GM04504 (cell line): ENCODE measurements at places on chromosomes 13 and 19.

- no peak for DNase-seq
Observed at GRCh38 chr13:66565279-66565678, 664.9 kb downstream of the PCDH9 start.

DNA sequence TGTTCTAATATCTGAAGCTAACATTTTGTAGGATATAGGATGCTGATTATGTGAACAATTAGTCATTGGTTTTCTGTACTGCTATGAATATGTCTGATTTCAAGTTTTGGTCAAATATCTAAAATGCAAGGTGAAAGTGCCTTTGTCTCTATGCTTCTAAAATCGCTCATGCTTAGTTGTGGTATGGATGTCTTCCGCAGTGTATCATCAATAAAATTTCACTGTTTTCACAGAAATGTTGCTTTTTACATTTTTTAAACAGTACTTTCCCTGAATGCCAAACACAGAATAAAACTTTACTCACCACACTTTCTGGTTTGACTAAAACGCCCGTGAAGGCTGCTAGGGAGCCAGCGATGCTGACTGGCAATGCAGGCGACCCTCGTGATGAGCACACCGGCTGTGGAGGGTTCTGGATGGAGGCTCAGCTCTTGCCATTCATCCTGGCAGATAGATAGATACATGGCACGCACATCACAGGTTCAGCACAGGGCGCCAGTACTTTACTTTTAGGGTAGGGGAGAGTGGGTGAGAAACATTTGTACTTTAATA, 40.1 kb downstream of the SLC7A9 start:
- DNase-seq, result no peak

GRCh38 chr13:30906411-30907051, 460 bp downstream of the MEDAG start:
- no peak for DNase-seq

- no peak for DNase-seq
Observed at GRCh38 chr19:17909003-17909732, 23.6 kb upstream of the CCDC124 start.

- DNase-seq, result peak; percentile 42
Observed at GRCh38 chr19:37902668-37903067, 3.7 kb downstream of the WDR87 start.

- DNase-seq, result no peak
Observed at GRCh38 chr13:79675931-79676660, 195.1 kb downstream of the NDFIP2 start.

GRCh38 chr13:21081926-21082325, 20.5 kb upstream of the LATS2 start:
- DNase-seq, result no peak

DNA sequence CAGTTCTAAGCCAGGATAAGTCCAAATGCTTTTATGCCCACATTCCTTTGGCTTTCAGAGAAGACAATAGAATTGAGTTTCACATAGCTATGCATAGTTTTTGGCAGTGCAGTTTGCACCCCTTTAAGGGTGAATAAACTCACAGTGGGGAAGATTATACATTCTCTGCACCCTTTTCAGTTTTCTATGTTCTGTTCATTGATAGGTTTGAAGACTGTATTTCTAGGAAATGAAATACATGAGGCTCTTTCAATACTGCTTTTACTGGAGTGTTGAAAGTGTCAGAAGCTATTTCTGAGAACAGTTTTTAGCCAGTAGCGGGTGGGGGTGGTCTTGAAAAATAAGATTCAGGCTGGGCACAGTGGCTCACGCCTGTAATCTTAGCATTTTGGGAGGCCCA, 46.2 kb downstream of the IPO5 start:
- no peak for DNase-seq

DNA sequence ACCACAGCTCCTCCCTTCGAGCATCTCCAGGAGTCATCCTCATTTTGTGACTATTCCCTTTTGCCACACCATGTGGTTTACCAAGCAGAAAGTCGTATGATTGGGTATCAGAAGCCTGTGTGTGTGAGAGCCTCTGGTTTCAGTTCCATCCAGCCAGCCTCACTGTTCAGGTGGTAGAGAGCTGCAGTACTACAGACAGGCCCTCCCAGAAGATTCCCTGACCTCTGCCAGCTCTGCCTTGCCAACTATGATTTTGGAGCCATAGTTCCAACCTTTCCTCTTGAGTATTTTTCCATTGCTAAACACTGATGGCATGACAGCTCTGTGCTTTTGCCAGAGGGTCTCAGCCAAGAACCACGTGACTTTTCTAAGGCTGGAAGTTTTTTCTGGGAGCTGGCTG, 82.5 kb downstream of the DHRS12 start:
- no peak for DNase-seq

DNA sequence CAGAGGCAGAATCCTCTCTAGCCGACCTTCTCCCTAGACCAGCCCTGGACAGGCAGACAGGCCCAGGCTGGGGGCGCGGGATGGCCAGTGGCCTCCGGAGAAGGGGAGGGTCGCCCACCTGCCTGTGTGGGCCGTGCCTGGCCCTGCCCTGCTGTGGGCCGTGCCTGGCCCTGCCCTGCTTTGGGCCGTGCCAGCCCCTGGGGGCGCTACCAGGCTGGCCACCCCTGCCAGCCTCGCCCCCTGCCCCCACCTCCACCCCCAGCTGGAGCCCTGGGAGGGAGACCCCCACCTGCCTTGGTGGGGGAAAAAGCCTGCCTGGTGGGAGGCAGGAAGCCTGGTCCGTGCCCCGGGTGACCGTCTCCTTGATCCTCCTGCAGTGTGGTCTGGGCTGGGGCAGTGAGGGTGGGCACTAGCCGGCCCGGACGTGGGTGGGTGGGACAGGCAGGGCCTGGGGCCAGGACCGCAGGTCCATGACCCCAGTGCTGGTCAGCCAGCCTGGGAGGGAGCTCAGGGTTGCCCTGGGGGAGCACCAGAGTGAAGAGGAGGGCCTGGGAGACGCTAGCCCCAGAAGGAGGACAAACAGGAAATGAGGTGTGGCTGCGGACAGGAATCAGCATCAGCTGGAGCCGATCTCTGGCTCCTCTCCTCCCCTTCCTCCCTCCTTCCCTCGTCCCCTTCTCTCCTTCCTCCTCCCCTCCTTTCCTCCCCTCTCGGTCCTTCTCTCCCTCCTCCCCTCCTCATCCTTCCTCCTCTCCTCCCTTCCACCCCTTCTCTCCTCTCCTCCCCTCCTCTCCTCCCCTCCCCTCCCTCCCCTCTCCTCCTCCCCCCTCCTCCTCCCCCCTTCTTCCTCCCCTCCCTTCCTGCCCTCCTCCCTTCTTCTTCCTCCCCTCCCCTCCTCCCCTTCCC, 5.1 kb upstream of the MKNK2 start:
- DNase-seq, result peak; percentile 71

DNA sequence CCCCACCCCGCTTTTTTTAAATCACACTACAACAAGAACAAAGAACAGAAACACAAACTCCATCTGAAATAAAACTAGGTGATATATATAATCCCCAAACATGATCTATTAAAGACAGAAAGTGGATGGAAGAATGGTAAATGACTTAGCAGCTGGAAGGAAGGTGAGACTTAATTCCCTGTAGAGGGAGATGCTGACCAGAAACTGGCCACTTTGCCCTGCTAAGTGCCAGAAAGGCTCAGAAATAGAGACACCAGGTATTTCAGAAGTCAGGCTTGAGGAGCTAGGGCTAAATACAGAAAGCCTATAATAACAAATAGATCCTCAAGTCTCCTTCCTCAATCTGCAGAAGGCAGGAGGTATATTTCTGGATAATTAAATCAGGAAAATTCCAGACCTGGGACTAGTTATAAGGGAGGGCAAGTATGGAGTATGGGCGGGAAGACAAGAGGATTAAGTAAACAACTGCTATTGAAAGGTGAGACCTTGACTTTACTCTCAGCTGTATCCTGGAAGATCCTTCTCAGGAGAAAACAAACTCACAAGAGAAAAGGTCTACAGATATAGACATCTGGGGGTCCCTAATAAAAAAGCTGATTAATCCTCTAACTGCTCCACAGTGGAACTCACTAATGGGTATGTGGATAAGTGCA, 32.2 kb downstream of the MTRF1 start:
- no peak for DNase-seq

- DNase-seq, result no peak
Observed at GRCh38 chr13:33178209-33178840, 107.2 kb downstream of the STARD13 start.

DNA sequence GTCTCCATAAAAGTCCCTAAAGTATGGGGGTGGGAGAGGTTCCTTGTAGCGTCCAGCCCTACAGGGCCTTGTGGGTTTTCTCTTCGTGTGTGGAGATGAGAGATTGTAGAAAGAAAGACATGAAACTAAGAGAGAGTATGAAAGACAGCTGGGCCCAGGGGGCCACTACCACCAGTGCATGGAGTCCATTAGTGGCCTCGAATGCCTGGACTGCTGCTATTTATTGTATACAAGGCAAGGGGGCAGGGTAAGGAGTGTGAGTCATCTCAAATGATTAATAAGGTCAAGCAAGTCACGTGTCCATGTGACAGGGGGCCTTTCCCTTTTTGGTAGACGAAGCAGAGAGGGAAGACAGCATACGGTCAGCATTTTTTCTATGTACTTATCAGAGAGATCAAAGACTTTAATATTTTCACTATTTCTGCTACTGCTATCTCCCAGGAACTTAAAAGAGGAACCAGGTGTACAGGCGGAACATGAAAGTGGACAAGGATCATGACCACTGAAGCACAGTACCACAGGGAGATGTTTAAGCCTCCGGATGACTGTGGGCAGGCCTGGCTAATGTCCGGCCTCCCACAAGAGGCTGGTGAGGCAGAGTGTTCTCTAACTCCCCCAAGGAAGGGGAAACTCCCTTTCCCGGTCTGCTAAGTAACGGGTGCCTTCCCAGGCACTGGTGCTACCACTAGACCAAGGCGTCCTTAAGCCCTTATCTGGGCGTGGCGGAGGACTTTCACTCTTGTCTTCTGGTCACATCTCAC, 25.5 kb downstream of the FGF21 start:
- no peak for DNase-seq

GRCh38 chr13:100671389-100672182, 3.0 kb downstream of the TMTC4 start:
- DNase-seq, result no peak

DNA sequence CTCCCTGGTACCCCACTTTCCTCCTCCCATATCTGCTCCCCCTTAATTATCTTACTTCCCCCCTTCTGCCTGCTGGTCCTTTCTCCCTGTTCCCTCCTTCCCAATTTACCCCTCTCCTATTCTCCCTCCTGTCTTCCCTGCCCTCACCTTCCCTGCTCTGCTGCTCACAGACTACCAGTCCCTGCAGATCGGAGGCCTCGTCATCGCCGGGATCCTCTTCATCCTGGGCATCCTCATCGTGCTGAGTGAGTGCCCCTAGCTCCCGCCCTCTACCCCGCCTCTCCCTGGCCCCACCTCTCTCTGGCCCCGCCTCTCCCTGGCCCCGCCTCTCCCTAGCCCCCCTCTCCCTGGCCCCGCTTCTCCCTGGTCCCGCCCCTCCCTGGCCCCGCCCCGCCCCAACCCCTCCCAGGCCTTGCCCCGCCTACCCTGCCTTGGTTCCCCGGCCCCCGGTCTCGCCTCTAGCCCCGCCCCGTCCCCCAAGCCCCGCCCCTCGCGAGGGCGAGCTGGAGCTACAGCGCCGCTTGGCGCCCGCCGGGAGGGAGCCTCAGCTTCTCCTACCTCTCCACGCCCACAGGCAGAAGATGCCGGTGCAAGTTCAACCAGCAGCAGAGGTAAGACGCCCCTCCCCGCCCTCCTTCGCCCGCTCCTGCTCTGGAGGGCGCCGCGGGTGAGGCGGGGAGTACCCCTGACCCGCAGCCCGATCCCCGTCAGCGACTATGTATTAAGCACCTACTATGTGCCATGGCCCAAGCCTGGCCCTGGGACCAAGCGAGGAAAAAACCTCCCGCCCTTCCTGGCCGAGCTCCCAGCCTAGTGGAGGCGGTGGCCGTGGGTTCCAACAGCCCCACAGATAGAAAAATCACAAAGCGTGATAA, 1.9 kb upstream of the FXYD7 start:
- DNase-seq, result peak; percentile 66

DNA sequence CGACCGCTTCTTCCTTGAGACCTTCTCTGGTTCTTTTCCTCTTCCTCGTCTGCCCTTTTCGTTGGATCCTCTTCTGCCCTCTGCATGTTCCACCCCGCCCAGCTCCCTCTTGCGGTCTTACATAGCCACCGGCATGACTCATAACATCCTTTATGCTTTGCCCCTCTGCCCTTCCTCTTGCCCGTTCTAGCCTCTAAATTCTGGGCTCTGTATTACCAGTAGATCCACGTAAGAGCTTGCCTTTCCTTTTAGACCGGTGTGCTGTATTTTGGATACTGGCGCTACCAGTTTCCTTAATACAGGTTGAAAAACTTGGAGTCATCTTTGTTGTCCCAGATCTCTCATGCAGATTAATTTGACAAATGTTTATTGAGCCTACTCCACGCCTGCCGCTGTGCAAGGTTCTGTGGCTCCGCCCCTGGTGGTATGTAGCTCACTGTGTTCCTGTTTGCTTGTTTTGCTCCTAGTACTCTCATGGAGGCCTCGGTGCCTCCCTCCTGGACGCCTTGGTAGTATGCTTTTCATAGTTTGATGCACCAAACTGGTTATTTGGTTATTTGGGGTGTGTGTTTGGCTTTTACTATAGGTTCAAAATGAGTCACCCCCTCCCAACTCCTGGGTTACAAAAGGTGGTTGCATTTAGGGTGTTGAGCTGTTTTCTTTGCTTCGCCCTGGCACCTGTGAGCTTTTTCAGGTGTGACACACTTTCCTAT, 1.7 kb downstream of the GTF3A start:
- DNase-seq, result peak; percentile 51

GRCh38 chr13:20190481-20191310, 2.0 kb downstream of the GJB2 start:
- DNase-seq, result peak; percentile 17

GRCh38 chr13:41547251-41548000, 90.1 kb downstream of the RGCC start:
- DNase-seq, result no peak

GRCh38 chr19:53942001-53942786, 20.5 kb upstream of the CACNG8 start:
- no peak for DNase-seq

DNA sequence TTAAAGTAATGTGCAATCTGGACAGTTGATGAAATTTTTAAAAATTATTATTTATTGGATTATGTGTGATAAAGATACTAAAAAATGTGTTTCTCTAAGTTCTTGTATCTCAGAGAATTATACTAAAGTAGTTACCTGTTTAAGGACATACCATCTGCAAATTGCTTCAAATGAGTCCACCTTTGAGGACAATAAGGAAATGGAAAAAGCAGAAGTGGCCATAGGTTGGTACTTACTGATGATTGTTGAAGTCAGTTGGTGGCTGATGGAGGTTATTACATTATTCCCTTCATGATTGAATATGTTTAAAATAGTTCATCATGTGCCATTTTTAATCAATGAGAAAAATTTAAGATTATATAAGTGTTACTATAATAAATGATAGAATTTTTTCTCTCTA, 367.0 kb downstream of the MYO16 start:
- no peak for DNase-seq

DNA sequence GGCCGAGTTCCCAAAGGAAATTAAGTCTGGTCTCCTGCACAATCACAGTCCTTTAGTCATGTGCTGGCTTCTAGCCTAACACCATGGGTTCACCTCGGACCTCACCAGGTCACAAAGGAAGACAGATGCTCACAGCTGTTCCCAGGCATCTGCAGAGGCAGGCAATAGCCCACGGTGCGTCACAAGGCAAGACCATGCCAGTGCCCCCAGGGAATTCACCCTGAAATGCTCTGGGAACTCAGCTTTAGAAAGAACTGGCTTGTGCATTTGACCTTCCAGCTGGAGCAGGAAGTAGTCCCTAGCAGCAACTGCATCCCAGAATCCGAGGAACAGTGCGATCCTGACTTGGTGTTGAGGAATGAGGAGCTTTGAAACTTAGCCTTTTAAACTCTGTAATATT, 96.8 kb upstream of the WASF3 start:
- no peak for DNase-seq
